A549 treated with ZK216348 at 1 μM for 4 hours (cell line): ENCODE measurements at places on chromosomes 4 and X. TPM values are rescaled to one million over a fixed set of nuclear protein-coding genes. Genes with fewer than 3 reads are reported as not detected.

Gene TBC1D9
- 5.8 to 7.8 TPM (median 7.3 TPM) in 5 replicates for total RNA-seq

Gene MAGEB10
- total RNA-seq: not detected in 5 replicates

Gene GLOD5
- not detected in 5 replicates for total RNA-seq

Gene FRMPD4
- 0.02 to 0.11 TPM (median 0.03 TPM) in 4 of 5 replicates, not detected in the other for total RNA-seq

Gene SULT1E1
- not detected in 5 replicates for total RNA-seq

Gene IGBP1
- 61.9 to 69.2 TPM (median 64.2 TPM) in 5 replicates for total RNA-seq

Gene CCSER1
- not detected in 5 replicates for total RNA-seq

Gene NPY5R
- total RNA-seq: not detected in 5 replicates

Gene RS1
- not detected in 5 replicates for total RNA-seq

Gene SPACA5
- total RNA-seq: not detected in 5 replicates

Gene MND1
- 12.3 to 21.1 TPM (median 12.8 TPM) in 5 replicates for total RNA-seq

Gene PAGE2
- not detected in 5 replicates for total RNA-seq

Gene ENOX2
- 5.8 to 11.0 TPM (median 8.5 TPM) in 5 replicates for total RNA-seq

Gene TMPRSS11D
- not detected in 5 replicates for total RNA-seq

Gene PPP4R3C
- total RNA-seq: not detected in 5 replicates

Gene CLDN2
- total RNA-seq: 5.7 to 8.2 TPM (median 7.9 TPM) in 5 replicates

Gene MAGEE2
- not detected in 5 replicates for total RNA-seq

Gene SAGE1
- 0.05 TPM in 1 of 5 replicates, not detected in the others for total RNA-seq

Gene CHRDL1
- total RNA-seq: not detected in 5 replicates

Gene FOXP3
- 0.11 to 0.19 TPM (median 0.15 TPM) in 4 of 5 replicates, not detected in the other for total RNA-seq

Gene CAPN6
- total RNA-seq: not detected in 5 replicates

Gene ZC4H2
- 1.7 to 2.7 TPM (median 2.2 TPM) in 5 replicates for total RNA-seq

Gene FGF5
- total RNA-seq: 0.27 to 0.72 TPM (median 0.32 TPM) in 5 replicates

Gene DCAF4L1
- total RNA-seq: 0.11 to 0.19 TPM (median 0.12 TPM) in 5 replicates

Gene MAGEB17
- total RNA-seq: not detected in 5 replicates

Gene ARHGAP6
- not detected in 5 replicates for total RNA-seq

Gene BEND2
- not detected in 5 replicates for total RNA-seq

Gene MYOZ2
- not detected in 5 replicates for total RNA-seq

Gene FAM9C
- 0.04 TPM in 1 of 5 replicates, not detected in the others for total RNA-seq

Gene TCEAL5
- total RNA-seq: not detected in 5 replicates

Gene GPC3
- not detected in 5 replicates for total RNA-seq

Gene FAM149A
- 0.98 to 1.6 TPM (median 1.2 TPM) in 5 replicates for total RNA-seq

Gene ADH7
- not detected in 5 replicates for total RNA-seq

Gene AFAP1
- 16.9 to 26.5 TPM (median 23.9 TPM) in 5 replicates for total RNA-seq

Gene PLP1
- total RNA-seq: not detected in 5 replicates

Gene CT45A1
- total RNA-seq: not detected in 5 replicates

Gene TENM3
- total RNA-seq: 1.6 to 2.9 TPM (median 1.7 TPM) in 5 replicates

Gene SPARCL1
- total RNA-seq: not detected in 5 replicates

Gene CDKL2
- 0.36 to 0.79 TPM (median 0.70 TPM) in 5 replicates for total RNA-seq

Gene LRP2BP
- total RNA-seq: 0.05 to 0.28 TPM (median 0.17 TPM) in 4 of 5 replicates, not detected in the other

Gene FAM184B
- 0.02 to 0.07 TPM (median 0.04 TPM) in 5 replicates for total RNA-seq

Gene TMPRSS11A
- total RNA-seq: not detected in 5 replicates

Gene SNCA
- total RNA-seq: 0.20 to 0.74 TPM (median 0.39 TPM) in 3 of 5 replicates, not detected in the others

Gene AMBN
- total RNA-seq: not detected in 5 replicates

Gene ADH1C
- not detected in 5 replicates for total RNA-seq

Gene HAND2
- total RNA-seq: 0.12 to 0.62 TPM (median 0.31 TPM) in 5 replicates

Gene DCAF8L2
- total RNA-seq: not detected in 5 replicates

Gene RHOXF1
- total RNA-seq: not detected in 5 replicates

Gene CPLX1
- total RNA-seq: 0.46 to 1.5 TPM (median 0.88 TPM) in 5 replicates

Gene CENPE
- total RNA-seq: 4.0 to 8.9 TPM (median 7.3 TPM) in 5 replicates

Gene SMIM31
- total RNA-seq: 0.08 TPM in 1 of 5 replicates, not detected in the others

Gene SLC6A14
- not detected in 5 replicates for total RNA-seq

Gene PPP1R2C
- not detected in 5 replicates for total RNA-seq

Gene FRMD7
- total RNA-seq: not detected in 5 replicates

Gene NAP1L5
- 1.3 to 2.5 TPM (median 2.0 TPM) in 5 replicates for total RNA-seq

Gene SOWAHD
- total RNA-seq: 0.29 TPM in 1 of 5 replicates, not detected in the others

Gene IL3RA
- 0.18 to 0.95 TPM (median 0.26 TPM) in 5 replicates for total RNA-seq
